Left ventricle myocardium superior (tissue), 1 donor: ENCODE measurements at places on chromosomes 1 and 21. TPM values are rescaled to one million over a fixed set of nuclear protein-coding genes. Genes with fewer than 3 reads are reported as not detected.

TMEM240 gene
- total RNA-seq: 8.9 TPM

GRCh38 chr1:9245230-9245619 lies 10.7 kb downstream of the H6PD start:
- no peak for DNase-seq

- no peak for DNase-seq
Observed at GRCh38 chr21:37849506-37850102, 66.7 kb downstream of the KCNJ6 start.

ATP1A2 gene
- total RNA-seq: 243 TPM

DNA sequence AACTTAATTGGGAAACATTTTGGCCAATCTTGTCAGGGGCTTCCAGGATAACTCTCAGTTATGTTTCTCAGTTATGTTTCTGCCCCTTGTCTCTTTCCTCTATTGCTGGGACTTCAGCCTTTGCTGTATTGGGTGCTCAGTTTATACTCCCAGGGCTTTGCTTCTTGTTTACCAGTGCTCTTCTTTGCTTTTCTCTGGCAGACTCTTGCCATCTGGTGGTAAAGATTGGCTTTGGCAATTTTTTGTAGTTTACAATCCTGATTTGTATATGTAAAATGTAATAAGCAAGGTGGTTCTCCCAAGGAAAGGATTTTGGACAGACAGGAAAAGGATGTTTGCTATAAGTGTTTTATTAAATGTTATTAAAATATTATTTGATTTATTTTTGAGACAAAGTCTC lies 37.9 kb downstream of the FABP3 start:
- DNase-seq: no peak

TEX50 gene
- total RNA-seq: not detected

SPOCD1 gene
- total RNA-seq: not detected

DNA sequence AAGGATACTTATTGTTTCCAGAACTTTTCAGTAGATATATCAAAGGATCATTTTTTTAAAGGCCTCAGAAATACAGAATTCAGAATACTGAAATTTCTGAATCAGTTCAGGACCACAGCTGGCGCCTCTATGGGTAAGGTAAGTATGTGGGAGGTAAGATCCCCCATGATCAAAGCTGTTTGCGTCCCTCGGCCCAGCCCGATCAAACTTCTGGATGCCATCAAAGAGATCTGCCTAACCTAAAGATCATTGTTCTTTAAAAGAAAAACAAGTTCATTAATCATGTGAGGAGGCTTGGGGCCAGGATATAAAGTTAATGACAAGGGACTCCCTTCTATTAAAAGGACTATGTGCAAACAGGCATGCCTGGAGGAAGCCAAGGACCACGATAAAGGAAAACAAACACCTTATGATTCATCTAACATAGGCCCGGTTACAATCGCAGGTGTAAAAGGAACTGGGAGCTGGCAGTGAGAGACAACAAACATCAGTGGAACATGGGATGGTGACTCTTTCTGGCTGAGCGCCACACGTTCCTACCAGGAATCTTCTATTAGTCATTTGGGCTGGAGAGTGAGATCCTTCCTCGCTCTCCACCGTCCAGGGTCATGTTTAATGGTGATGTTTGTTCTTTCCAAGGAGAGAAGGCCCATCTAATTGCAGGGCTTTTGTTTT lies 2.8 kb upstream of the BACE2 start:
- no peak for DNase-seq

AADACL3 gene
- not detected for total RNA-seq

TXNIP gene
- 954 TPM for total RNA-seq
